ENCODE measurements at places on chromosomes 13 and 19.

GRCh38 chr13:111066544-111066943 is 48.6 kb upstream of the ARHGEF7 start:
- no peak for DNase-seq

DNA sequence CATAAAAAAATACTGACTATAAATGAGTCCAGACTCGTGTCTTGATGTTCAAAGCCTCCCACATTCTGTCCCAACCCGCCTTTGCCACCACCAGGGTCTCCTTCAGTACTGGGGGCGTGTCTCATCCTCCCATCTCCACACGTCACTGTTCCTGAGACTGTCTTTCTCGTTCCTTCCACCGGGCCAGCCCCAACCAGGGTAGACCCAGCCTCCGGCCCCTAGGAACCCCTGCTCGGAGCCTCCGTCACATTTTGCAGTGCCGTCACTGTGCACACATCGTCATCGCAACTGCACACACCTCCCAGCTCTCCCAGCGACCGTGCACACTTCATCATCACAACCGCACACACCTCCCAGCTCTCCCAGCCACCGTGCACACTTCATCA is 73.4 kb downstream of the SPACA7 start:
- no peak for DNase-seq

GRCh38 chr13:39263033-39263432 is 224.8 kb downstream of the NHLRC3 start:
- peak; percentile 64 for DNase-seq

- DNase-seq, result no peak
These were observed 418.9 kb downstream of the DIAPH3 start for GRCh38 chr13:59744747-59745391.

DNA sequence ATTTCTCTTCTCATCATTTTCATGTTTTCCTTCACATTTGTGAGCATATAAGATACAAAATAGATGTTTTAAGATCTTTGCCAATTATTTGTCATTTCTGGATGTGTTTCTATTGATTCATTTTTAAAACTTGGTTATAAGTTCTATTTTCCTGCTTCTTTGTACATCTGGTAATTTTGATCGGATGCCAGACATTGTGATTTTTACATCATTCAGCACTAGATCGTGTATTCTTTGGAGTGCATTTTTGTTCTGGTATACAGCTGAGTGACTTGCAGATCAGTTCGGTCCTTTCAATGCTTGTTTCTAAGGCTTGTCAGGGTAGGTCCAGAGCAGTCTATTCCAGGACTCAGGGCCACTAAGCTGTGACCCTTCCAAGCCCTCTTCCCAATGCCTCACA is 198.2 kb downstream of the KLF12 start:
- DNase-seq, result no peak

DNA sequence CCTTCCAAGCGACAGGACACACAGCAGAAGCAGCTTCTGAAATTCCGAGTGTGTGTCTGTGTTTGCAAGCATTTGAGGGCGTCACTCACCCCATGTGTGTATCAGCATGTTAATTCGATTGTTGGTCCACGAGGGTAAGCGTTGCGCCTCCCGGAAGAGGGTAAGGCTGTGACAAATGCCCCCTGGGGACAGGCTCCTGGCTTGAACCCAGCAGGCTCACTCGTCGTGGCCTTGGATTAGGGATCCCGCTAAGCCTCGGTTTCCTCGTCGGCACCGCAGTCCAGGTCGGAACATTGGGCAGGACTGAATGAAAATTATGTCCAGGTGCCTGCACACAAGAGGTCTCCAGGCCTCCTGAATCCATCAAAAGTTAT is 606 bp upstream of the STXBP2 start:
- no peak for DNase-seq

DNA sequence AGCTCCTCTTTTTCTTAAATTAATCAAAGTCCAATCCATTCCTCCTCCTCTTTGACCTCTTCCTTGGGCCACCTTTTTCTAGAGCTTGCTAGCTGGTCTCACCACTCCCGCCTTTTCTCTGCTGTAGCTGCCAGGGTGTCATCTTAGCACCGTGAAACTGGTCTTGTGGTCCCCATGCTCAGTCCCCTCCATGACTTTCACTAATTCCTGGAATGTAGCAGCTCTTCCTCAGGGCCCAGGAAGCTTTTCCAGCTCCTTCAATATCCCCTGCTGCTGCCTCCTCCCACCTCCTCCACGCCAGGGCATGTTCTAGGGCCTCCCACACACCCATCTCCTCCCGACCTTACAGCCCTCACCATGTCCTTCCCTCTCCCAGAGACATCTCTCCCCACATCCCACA is 222.2 kb downstream of the MYO16 start:
- no peak for DNase-seq

DNA sequence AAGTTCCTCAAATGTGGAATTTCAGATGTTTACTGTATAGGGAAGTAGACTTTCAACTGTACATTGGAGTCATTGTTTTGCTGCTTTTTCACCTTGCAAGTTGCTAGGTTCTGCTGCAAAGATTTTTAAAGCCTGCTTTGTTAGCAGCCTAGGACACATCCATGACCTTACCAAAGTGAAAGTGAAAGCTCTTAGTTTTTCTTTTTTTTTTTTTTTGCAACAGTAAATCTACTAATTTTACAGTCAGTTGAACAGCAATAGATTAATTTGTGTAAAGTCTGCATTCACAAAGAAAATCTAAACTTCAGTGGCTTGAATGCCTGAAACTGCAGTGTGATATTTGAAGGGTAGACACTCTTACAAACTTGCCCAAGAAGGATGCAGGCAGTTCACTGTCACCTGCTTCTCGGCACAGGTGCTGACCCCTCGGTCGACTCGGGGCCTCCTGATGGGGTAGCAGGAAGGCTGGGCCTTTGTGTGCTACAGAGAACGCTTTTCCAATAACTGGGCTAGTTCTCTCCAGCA is 5.0 kb upstream of the MTIF3 start:
- no peak for DNase-seq

DNA sequence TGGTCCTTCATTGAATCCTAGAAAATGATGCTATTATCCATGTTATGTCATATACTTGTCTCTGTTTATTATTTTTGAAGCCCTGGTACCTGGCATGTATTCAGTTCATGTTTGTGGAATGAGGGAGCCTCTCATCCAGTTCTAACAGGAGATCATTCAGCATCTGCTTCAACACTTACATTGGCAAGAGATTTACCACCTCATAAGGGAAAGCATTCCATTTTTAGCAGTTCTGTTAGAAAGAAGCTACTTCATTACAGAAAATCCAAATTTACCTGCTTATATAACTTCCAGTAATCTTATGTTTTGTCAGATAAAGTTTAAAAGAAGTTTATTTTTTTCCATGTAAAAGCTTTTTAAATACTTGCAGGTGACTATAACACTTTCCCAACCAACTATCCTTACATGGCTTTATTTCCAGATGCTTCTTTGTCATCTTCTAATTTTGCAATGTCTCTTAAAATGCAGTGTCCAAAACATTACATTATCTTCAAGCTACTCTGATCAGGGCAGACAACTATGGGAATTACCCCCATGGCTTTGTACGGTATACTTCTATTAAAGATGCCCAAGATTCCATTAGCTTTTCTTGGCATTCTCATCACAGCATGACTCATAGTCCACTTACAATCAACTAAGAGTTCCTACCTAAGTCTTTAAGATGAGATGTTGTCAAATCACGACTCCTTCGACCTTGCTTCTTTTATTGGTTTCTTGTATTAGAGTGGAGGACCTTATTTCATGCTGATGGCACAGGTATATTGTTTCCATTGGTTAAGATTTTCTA is 262.1 kb downstream of the PCDH9 start:
- DNase-seq, result no peak

GRCh38 chr19:29054886-29055675 is 157.9 kb downstream of the UQCRFS1 start:
- DNase-seq, result no peak
